ENCODE measurements at places on chromosomes 3 and 15.

GRCh38 chr3:190192087-190192486, 71.4 kb upstream of the P3H2 start:
- no peak for DNase-seq

GRCh38 chr15:46213551-46213950, 578.7 kb downstream of the SQOR start:
- no peak for DNase-seq

- DNase-seq, result no peak
These were observed 60.5 kb downstream of the IGF2BP2 start for GRCh38 chr3:185764163-185764979.

DNA sequence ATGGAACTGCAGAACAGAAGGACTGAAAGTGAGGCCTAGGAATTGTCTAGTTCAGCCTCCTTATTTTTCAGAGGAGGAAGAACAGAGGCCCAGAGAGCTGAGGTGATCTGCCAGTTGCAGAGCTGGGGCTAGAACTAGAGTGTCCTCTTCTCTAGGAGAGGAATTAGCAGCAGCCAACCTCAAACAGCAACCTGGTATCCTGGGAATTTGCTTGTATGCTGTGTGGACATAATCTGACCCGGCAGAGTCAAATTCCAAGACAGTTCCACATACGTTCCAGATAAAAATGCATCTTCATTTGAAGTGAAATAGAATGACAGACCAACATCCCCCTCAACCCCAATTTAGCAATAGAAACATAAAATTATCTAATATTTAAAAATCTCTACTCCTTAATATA, 13.5 kb upstream of the TSC22D2 start:
- no peak for DNase-seq

GRCh38 chr15:76059320-76060117, at the start of gene TMEM266:
TSS of gene TMEM266 (plus strand) at chr15:76059985. CDS start at chr15:76134264, 74,279 bp downstream.
- DNase-seq, result peak; percentile 60

DNA sequence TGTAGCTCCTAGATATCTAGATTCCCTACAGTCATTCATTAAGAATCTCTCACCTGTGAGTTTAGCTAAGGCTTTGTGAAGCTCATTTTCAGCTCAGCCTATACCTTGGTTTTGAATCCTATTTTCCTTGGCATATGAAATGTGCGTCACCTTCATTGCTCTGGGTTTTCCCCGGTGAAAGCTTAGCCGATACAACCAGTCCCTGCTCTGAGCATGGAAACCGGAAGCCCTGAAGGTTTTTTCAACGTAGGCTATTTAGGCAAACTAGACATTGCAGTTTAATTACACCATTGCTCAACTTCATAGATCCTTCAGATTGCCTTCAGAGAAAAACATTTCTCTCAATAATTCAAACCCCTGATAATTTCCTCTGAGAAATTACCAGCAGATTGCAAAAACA, 206.8 kb upstream of the TPRG1 start:
- DNase-seq, result no peak

- peak; percentile 79 for DNase-seq
These were observed 78.7 kb upstream of the GCNT3 start for GRCh38 chr15:59532770-59533379.

DNA sequence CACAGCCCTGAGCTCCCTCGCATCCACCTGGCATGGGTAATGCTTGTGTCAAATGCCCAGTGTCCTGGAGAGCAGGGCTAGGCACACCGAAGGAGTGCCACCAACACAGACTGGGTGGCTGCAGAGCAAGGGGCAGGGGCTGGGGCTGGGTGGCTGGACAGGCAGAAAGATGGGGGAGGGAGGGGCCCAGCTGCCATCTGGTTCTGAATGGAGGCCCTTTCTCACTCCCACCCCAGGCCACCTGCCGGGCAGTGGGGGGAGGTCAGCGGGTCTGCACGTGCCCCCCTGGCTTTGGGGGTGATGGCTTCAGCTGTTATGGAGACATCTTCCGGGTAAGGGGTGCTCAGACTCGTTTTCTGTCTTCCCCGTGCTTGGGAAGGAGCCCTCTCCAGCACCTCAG, 17.0 kb downstream of the STAB1 start:
- no peak for DNase-seq

DNA sequence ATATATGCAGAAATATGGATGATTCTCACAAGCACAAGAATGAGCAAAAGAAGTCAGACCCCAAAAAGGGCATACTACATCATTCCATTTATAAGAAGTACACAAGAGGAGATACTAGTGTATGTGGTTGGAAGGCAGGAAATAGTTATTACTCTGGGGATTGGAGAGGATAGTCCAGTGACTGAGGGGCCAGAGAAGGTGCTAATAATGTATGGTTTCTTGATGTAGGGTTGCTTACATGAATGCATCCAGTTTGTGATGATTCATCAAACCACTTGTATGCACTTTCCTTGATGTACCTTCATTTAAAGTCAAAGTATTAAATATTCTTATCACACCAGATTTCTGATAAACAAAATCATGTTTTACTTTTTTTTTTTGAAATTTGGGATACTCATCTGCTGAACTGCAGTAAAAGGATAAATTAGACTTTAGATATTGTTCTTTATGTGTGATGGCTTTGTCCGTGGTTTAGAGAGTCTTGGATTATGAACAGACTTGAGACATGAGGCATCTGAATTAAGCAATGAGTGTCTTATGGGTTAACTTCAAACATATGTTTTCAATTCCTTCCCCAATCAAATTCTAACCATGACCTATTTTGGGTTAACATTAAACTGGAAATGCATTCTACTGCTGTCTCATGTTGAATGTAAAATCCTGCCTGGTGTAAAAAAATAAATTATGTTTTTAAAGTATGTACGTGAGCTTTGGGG, 171.2 kb downstream of the SEMA6D start:
- no peak for DNase-seq

- peak; percentile 78 for DNase-seq
These were observed 106.0 kb downstream of the MEX3B start for GRCh38 chr15:81939604-81940440.

DNA sequence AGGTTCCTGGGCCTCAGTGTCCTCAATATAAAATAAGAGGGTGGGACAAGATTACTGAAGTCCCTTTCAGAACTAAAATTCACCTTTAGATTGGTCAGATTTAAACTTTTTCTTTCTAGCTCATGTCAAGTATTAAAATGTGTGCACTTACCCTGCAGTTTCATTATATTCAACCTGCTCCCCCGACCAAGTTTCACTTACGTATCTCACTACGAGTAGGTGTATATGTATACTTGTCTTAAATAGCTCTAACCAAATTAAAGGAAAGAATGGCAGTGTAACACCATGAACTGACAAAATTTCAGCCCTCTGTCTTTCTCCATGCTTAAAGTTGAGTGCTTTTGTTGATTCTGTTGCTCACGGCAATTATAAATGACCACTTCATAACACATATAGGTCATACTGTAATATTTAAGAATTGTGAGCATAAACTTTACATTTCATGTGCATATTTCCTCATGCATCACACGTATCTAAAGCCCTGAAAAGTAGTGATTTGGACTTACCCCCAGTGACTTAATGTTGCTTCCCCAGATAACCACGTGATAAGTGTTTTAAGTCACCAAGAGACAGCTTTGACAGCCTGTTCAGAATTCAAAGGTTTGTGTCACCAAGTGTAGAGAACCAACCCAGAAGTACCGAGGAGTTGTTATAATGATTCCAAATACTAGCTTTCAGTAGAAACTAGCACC, 70.0 kb downstream of the PGPEP1L start:
- no peak for DNase-seq

- no peak for DNase-seq
These were observed 51.9 kb downstream of the HOMER2 start for GRCh38 chr15:82900511-82901060.

DNA sequence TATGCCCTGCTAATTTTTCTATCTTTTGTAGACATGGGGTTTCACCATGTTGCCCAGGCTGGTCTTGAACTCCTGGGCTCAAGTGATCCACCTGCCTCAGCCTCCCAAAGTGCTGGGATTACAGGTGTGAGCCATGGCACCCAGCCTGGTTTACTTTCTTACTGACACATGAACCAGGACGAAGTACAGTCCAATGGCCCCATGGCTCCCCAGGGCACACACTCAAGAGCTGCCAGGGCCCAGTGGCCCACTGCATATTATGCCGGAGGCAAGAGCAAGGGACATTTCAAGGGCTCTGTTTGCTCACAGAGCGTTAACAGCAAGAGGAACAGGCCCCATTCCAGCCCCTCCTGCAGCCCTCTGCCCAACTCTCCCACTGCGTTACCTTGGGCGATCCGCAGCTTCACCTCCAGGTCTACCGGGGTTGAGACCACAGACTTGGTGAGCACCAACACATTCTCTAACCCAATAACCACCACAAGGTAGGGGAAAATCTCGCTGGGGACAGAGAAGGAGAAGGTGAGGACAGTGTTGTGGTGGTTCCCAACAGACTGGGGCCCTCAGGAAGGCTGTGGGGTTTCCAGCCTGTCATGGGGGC, 42.8 kb downstream of the PTPN23 start:
- no peak for DNase-seq

DNA sequence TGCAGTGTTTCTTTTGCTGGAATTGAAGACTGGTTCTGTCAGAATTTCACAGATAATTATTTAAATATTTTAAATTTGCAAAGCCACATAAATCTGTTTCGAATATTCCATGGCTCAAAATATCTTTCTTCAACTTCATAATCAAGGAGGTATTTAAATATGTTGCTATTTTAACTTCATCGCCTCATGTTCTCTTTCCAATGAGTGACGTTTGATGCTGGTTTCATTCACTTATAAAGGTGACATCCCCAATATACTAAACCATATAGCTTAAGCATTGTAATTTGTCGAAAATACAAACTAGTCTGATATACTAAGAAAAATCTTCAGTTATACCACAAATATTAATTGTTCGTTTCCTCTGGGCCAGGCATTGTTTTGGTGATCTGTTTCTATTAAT, 22.5 kb downstream of the MBNL1 start:
- DNase-seq, result no peak

- no peak for DNase-seq
These were observed 98.1 kb upstream of the SNRPN start for GRCh38 chr15:24856397-24857390.

DNA sequence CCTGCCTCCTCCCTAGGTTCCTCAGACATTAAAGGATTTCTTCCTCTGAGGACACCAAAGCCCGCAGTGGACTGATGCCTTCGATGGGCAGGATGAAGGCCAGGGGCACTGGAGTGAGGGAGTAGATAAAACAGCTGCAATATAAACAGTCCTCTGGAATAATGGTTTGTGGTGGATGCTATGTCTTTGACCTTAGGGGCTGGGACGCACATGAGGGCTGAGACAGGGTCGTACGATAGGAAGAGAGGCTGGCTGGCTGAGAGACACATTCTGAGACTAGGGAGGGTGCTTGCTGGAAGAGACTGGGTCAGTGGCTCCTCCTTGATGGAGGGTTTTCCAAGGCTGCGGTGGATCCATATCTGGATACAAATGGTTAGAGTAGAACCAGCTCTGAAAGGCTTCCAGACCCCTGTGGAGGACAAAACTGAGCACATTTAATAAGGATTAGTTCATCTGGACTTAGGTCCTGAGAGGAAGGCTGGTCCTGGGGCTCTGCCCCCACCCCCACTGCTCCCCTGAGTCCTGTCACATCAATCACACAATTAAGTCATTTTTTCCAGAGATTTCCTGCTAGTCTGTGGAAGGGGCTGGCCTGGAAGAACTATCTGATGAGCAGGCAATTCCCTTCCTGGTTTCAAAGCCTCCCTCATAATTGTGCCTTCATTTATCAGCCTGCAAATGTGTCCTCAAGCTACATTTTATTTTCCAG, 15.8 kb downstream of the TBC1D21 start:
- DNase-seq, result no peak

DNA sequence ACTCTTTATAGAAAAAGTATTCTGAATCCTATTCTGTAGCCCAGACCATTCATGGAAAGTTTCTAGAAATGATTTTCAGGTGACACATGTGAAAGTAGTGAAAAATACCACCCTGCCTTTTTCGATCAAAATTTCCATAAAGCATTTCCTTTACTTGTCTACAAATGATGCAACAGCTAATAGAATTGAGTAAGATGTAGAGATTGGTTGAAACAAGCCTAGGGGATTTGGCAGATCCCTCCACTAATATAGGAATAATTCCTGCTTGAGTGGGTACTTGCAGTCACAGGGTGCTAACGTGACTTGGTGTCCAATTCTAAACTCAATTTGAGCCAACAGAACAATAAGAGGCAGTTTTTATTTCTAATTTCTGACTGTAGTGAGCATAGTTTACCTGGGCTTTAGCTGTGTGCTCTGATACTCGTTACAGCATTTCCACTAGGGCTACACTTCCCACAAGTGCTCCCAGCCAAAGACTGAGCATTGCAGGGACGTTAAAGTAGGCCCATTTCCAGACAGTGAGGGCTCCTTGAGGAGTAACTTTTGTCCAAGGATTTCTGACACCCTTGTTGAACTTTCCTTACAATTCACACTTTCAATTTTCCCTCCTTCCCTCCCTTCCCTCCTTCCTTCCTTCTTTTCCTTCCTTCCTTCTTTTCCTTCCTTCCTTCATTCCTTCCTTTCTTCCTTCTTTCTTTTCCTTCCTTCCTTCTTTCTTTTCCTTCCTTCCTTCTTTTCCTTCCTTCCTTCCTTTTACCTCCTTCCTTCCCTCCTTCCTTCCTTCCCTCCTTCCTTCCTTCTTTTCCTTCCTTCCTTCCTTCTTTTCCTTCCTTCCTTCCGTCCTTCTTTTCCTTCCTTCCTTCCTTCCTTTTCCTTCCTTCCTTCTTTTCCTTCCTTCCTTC, 53.9 kb upstream of the TP63 start:
- no peak for DNase-seq

GRCh38 chr3:197050511-197050910, 20.9 kb upstream of the MELTF start:
- DNase-seq, result no peak

- DNase-seq, result peak; percentile 68
These were observed 61.3 kb downstream of the CRYBG3 start for GRCh38 chr3:97882975-97883598.

DNA sequence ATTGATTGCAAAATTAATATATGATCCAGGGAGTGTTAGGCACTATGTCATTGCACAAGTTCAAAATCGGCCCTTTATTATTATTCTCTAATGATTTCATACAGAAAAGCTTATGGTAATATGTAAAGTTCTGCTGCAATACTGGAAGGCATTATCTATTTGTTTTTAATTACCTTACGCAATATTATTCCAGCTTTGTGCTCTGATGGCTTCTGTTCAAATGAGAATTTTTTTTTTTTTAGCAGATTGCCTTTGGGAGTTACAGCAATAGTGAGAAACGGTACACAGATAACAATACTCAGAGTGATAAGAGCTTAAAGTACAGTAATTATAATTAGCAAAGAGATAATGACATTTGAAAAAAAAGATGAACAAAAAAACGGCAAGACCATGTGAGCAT, 602.2 kb upstream of the ALCAM start:
- DNase-seq, result no peak

GRCh38 chr3:147299656-147300055, 106.7 kb downstream of the ZIC4 start:
- DNase-seq, result no peak

DNA sequence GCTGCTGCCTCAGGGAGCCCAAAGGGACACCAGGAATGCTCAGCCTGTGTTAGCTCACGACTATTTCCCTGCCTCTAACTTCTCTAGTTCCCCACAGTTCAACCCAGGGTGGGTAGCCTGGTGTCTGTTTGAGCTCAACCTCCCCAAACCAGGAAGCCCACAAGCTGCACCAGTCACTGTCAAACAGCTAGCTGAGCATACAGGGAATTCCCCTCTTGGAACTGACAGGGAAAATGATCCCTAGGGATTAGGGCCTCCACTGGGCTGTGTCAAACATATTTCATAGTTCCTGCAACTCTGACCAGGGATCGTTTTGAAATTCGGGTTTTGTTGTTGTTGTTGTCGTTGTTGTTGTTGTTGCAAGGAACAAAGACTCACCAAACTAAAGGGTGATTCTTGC, 147.1 kb upstream of the ICE2 start:
- no peak for DNase-seq

Measured in hematopoietic multipotent progenitor cell treated with erythropoietin and hydrocortisone succinate and interleukin-3 and kit ligand, for 4 days (in vitro differentiated cells).